ENCODE measurements at places on chromosomes 1 and 21.

- no peak for ATAC-seq
These were observed 162.3 kb upstream of the ARHGEF16 start for GRCh38 chr1:3292051-3292722.

- ATAC-seq = no peak
These were observed 176.5 kb downstream of the TGFB2 start for GRCh38 chr1:218521414-218522169.

- peak; percentile 10 for ATAC-seq
These were observed 55.6 kb downstream of the PEX14 start for GRCh38 chr1:10530281-10530740.

DNA sequence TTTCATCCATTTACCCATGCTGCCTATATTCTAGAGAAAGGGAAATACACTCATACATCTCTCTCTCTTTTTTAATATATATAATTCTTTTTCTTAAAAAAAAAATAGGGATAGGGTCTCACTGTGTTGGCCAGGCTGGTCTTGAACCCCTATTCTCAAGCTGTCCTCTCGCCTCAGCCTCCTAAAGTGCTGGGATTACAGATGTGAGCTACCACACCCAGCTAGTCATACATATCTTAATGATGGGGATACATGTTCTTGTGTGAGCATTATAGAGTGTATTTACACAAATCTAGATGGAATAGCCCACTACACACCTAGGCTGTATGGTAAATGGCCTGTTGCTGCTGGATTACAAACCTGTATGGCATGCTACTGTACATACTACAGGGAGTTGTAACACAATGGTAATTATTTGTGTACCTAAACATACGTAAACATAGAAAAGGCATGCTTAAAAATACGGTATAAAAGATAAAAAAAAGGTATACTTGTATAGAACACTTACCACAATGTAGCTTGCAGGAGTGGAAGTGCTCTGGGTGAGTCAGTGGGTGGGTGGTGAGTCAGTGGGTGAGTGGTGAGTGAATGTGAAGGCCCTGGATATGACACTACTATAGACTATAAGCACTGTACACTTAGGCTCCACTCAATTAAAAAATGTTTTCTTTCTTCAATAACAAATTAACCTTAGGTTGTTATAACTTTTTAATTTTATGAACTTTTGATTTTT, 72.9 kb downstream of the IVNS1ABP start:
- ATAC-seq = peak; percentile 72

GRCh38 chr1:164622068-164622845, 63.3 kb downstream of the PBX1 start:
- no peak for ATAC-seq
